WTC11 (cell line): ENCODE measurements at places on chromosomes 4 and X. TPM values are rescaled to one million over a fixed set of nuclear protein-coding genes. Genes with fewer than 3 reads are reported as not detected.

DNA sequence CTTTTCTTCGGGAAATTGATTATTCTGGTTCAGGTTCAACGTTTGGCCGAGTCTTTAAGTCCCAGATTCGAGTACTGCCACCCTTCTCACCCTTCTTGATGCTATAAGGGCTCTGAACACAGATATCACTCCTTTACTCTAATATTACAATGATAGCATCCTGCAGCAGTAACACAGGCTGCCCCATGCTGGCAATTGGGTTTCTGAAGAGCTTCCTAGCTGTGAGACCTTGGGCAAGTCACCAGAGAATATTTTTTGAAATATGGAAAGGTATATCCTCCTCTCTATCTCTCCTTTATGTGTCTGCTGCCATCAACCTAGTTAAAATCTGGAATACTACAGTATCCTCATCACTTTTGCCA lies 297 bp upstream of the MTMR8 start:
- no peak for DNase-seq

Gene VGLL1
- not detected in 3 replicates for total RNA-seq

DNA sequence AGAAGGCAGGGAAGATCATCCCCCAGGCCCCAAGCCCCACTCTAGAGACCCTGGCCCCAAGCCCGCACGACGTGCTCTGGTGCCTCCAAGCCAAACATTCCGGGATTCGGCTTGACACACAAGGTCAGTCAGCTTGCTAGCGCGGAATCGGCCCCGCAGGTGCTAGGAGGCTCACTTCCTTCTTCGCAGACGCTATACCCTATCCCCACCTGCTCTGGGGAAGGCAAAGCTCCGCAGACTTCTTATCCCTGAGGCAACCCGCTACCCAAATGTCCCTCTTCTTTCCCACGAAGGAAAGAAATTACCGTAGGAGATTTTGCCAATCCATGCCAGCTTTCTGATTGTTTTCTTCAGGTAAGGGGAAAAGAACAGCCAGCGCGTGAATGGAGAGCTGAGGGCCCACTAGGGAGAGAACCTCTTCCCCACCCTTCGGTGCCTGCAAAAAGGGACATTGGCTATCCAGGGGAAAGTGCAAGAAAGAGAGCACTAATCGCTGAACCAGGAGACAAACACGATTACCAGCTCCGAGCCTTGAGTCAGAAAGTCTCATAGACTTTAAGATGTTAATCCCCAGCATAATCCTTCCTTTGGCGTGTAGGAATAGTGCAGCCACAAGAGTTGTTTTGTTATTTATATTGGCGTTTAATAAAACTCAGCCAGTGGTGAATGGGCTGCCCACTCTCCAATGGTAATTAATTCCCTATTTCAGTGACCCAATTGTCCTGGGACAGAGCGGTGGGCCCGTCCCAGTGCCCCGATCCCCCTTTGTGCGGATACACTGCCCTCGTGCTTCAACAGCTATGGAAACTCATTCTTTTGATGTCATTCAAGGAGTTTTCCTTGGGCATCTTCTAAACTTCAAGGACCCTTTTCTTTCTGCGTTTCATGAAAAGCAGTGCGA lies 5.4 kb upstream of the NEUROG2 start:
- peak; percentile 56 for DNase-seq

- no peak for DNase-seq
These were observed 151.6 kb downstream of the AASDH start for GRCh38 chr4:56235725-56236124.

DNA sequence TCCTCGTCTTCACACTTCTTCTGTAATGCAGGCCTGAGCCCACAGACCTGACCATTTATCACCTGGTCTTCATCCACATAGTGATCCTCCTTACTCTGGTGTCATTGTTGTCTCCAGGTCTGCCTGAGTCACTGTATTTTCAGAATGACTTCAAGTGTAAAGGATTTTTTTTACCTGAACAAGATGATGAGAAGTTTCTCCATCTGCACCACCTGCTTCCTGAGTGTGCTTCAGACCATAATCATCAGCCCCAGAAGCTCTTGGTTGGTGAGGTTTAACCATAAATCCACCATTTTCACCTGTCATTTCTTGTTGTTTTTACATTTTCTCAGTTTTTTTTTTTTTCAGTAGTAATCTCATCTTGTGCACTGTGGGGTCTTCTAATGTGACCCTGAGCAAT lies 39.0 kb downstream of the WDR13 start:
- DNase-seq = no peak

Gene ANOS1
- total RNA-seq = 24.8 to 27.5 TPM (median 27.3 TPM) in 3 replicates

GRCh38 chr4:156581282-156582063 lies 390.1 kb downstream of the PDGFC start:
- no peak for DNase-seq

- no peak for DNase-seq
These were observed 103.5 kb downstream of the TMA16 start for GRCh38 chr4:163598028-163598427.

DNA sequence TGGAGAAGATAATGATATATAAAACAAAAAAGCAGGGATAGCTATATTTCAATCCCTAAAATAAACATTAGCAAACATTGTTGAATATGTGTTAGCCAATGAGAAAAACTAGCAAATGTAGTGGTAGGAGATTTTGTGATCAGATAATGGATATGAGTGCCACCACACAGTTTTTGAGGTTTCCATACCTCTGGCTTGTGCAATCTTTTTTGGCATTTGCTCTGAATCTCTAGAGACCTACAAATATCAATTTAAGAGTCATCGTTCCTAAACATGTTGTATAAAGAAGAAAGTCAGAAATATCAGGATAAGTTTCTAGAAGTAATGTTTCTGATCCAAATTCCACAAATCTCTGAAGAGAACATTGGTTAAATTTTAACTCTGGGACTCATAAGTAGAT lies 308.7 kb downstream of the PDGFC start:
- DNase-seq = no peak

GRCh38 chrX:20507901-20508620 lies 241.4 kb upstream of the RPS6KA3 start:
- DNase-seq = no peak

GRCh38 chr4:74446896-74447295 lies 2.0 kb downstream of the AREG start:
- DNase-seq = no peak

DNA sequence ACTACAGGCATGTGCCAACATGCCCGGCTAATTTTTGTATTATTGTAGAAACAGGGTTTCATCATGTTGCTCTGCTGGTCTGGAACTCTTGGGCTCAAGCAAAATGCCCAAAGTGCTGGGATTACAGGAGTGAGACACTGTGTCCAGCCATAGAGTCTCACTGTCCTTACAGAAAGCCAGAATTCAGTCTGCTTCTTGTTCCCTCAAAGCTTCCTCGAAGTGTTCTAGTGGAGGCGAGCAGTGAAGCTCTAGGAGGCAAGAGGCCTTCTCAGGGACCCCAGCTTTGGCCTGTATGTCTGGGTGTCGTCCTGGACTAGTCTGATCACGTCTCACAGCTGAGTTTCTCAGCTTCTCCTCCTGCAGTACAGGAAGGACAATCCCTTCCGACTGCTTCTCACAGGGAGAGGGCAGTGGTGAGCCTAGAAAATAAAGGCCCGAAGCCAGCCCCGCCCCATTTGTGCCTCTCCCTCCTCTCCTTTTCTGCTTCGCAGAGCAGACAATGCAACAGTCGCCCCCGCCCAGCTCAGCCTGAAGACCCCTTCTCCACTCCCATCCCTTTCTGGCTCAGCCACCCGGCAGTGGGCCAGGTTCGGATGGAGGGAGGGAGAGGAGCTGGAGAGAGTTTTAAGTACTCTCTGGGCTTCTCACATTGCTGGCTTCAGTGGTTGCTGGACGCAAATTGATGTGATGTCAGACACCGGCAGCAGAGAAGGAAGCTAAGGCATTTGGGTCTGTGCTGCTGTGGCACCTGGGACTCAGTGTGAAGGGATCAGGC lies 11.1 kb upstream of the FAM3A start:
- peak; percentile 73 for DNase-seq

Gene DUSP21
- not detected in 3 replicates for total RNA-seq
